ENCODE measurements at places on chromosomes 16 and 17. TPM values are rescaled to one million over a fixed set of nuclear protein-coding genes. Genes with fewer than 3 reads are reported as not detected.

DNA sequence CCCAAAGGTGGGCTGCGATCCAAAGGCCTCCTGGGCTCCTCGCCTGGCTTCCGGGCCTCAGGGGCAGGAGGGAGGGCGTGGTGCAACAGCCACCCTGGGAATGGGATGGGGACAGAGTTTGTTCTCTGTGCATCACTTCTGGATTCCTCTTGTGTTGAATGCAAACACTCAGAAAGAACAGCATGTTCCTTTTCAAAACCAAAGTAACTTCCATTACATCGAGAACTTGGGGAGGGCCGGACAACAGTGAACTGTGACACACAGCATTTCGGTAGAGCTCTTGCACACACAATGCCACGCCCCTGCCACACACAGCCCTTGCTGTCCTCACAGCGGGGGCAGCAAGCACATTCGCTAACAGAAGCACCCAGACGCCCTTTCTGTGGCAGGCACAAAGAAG lies 36.1 kb upstream of the FASN start:
- no peak overlapping the region for H3K4me3 ChIP-seq
- H3K36me3 ChIP-seq, result no peaks in the 10 kb centered on the region
- H3K27me3 ChIP-seq, result no peaks in the 10 kb centered on the region
- no peak for DNase-seq

- H3K27me3 ChIP-seq, result no peaks in the 10 kb centered on the region
- H3K36me3 ChIP-seq, result no peaks in the 10 kb centered on the region
- no peaks in the 10 kb centered on the region for H3K4me1 ChIP-seq
- H3K4me3 ChIP-seq, result no peak overlapping the region
- DNase-seq, result no peak
- H3K27ac ChIP-seq, result no peak overlapping the region
These were observed 55.2 kb downstream of the PRMT7 start for GRCh38 chr16:68366062-68366461.

DNA sequence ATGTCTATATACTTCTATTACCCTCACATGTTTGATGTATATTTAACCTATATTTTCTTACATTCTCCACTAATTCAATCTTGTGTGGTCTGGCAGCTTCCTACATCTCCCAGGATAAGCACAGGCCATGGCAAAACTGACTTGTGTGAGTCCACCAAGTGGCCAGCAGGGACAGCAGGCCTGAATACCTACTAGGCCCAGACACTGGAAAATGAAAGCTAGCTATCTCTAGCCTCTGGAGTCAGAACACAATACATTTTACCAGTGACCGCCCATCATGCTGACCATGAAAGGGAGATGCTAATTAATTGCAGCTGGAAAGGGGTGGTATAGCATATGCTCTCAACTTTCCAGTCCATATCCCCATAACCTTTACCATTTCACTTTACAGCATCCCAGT lies 132.3 kb downstream of the PCTP start:
- DNase-seq, result peak; percentile 43
- H3K4me1 ChIP-seq, result no peaks in the 10 kb centered on the region
- H3K27me3 ChIP-seq, result no peaks in the 10 kb centered on the region

GRCh38 chr16:78677181-78677731 lies 577.8 kb downstream of the WWOX start:
- no peaks in the 10 kb centered on the region for H3K4me1 ChIP-seq
- H3K27me3 ChIP-seq, result no peaks in the 10 kb centered on the region
- no peak for DNase-seq
- no peaks in the 10 kb centered on the region for H3K36me3 ChIP-seq
- no peak overlapping the region for H3K27ac ChIP-seq

- H3K4me3 ChIP-seq, result no peak overlapping the region
- H3K4me1 ChIP-seq, result peaks cover 3% of the 10 kb centered on the region
- no peaks in the 10 kb centered on the region for H3K36me3 ChIP-seq
- H3K27me3 ChIP-seq, result peaks cover 97% of the 10 kb centered on the region
- no peak overlapping the region for H3K27ac ChIP-seq
These were observed 8.1 kb upstream of the FOXF1 start for GRCh38 chr16:86501989-86502855.

DNA sequence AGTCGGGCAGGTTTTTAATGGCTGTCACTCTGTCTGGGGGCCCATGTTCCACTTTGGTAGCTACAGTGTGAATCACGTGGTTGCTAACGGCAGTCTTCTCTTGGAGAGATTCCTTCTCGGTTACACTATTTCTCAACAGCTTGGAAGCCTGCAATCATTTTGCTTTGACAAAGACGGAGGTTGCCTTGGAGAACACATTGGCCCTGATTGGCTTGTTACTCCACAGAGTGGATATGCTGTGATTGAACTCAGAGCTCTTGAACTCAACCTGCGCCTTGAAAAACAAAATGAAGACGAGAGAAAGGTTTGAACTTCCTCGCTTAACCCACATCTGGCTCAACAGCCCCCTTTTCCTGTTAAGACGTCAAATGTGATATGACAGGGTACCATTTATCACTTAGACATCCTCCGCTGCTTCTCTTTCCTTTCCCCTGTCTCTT lies 218.9 kb downstream of the MAF start:
- H3K4me3 ChIP-seq, result no peak overlapping the region
- no peak for DNase-seq
- H3K36me3 ChIP-seq, result peaks cover 7% of the 10 kb centered on the region
- no peaks in the 10 kb centered on the region for H3K27me3 ChIP-seq

GRCh38 chr16:81810894-81811538 lies 31.9 kb downstream of the PLCG2 start:
- H3K27ac ChIP-seq, result no peak overlapping the region
- H3K4me1 ChIP-seq, result peaks cover 5% of the 10 kb centered on the region
- H3K4me3 ChIP-seq, result no peak overlapping the region

GRCh38 chr17:2595716-2596115 lies 2.3 kb downstream of the PAFAH1B1 start:
- H3K27me3 ChIP-seq, result no peaks in the 10 kb centered on the region
- H3K4me3 ChIP-seq, result peak overlapping the region; percentile 87
- H3K36me3 ChIP-seq, result no peaks in the 10 kb centered on the region
- H3K4me1 ChIP-seq, result no peaks in the 10 kb centered on the region

DNA sequence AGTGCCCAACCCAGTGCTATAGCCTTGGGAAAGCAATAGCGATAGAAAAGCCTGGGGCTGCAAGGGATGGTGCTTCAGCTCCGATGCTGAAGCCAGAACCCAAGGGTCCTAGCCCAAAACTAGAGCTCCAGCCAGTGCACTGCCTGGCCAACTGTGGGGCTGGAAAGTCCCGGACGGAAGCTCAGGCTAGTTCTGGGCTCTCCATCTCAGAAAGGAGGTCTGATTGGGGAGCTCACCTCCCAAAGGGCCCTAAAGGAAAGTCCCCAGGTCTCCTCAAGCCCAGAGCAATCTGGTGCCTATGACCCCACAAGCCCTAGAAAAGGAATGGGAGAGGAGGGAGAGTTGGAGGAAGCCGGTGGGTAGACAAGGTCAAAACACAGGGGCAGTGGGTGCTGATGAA lies 2.0 kb upstream of the ABCC3 start:
- H3K4me1 ChIP-seq, result no peaks in the 10 kb centered on the region
- H3K27ac ChIP-seq, result no peak overlapping the region
- no peak overlapping the region for H3K4me3 ChIP-seq
- H3K27me3 ChIP-seq, result peaks cover 23% of the 10 kb centered on the region
- DNase-seq, result no peak
- H3K36me3 ChIP-seq, result no peaks in the 10 kb centered on the region

DNA sequence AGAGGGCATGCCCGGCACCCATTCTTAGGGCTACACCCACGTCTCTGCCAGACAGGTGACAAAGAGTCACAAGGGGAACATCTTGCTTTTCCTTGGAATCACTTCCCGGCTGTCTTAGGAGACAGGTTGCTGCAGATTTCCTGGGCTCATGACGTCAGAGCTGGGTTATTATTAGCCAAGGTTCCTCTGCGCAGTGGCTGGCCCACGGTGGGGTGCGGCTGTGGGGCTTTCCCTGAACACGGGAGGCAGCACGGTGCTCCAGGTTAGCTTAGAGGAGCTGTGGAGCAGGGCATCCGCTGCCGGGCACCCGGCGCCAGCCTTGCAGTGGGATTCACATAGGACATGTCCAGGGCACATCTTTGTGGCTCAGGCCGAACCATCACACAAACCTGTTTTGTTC lies 118.0 kb upstream of the PLCG2 start:
- H3K4me1 ChIP-seq, result peaks cover 2% of the 10 kb centered on the region
- H3K4me3 ChIP-seq, result no peak overlapping the region
- DNase-seq, result no peak
- peaks cover 8% of the 10 kb centered on the region for H3K36me3 ChIP-seq
- no peak overlapping the region for H3K27ac ChIP-seq
- H3K27me3 ChIP-seq, result no peaks in the 10 kb centered on the region

DNA sequence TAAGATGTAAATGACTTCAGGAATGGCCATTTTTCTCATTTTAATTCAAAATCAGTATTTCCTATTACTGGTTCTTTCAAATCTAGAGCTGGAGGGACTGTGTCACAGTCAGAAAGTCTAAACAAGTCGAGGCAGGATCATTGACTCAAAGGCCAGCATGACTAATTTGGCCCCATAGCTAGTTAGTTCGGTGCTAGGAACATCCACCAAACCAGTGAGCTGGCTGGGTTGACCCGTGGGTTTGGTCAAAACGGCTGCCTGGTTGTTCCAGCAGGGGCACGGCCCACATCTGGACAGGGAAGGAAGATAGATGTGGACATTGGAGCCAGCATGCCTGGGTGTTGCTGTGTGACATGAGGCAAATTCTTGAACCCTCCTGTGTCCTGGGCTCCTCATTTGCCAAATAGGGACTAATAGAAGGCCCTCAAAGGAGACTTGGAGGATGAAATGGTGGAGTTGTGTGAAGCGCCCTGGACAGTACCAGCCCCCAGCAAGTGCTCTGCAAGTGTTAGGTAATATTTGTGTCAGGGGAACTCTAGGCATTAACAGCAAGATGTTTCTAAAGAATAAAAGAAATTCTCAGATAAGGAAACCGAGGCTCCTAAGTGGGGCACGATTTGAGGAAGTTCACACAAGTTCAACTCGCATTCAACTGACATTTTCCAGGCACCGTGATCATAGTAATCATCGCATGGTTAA lies 46.2 kb downstream of the MEOX1 start:
- H3K27ac ChIP-seq, result no peak overlapping the region
- no peaks in the 10 kb centered on the region for H3K27me3 ChIP-seq
- H3K4me3 ChIP-seq, result no peak overlapping the region
- H3K4me1 ChIP-seq, result no peaks in the 10 kb centered on the region
- no peaks in the 10 kb centered on the region for H3K36me3 ChIP-seq
- DNase-seq, result no peak

DNA sequence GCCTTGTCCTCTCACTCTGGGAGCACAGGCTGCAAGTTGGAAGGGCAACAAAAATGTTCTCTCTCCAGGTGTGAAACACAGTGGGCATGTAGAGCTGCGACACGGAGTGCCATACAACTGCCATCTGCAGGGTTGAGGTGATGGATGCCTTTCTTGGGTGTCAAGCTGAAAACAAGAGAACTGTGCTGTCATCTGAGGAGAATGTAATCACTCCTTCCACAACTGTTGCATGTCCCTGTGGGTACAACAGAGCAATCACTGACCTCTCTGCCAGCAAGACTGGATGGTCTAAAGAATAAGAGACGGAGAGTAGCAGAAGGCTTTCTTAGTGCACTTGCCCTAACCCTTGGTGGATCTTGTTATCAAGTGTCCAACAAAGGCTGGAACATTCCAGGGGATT lies 29.2 kb downstream of the SLFN11 start:
- H3K36me3 ChIP-seq, result peaks cover 4% of the 10 kb centered on the region
- H3K4me1 ChIP-seq, result no peaks in the 10 kb centered on the region
- H3K4me3 ChIP-seq, result no peak overlapping the region
- H3K27me3 ChIP-seq, result peaks cover 24% of the 10 kb centered on the region
- DNase-seq, result no peak

DNA sequence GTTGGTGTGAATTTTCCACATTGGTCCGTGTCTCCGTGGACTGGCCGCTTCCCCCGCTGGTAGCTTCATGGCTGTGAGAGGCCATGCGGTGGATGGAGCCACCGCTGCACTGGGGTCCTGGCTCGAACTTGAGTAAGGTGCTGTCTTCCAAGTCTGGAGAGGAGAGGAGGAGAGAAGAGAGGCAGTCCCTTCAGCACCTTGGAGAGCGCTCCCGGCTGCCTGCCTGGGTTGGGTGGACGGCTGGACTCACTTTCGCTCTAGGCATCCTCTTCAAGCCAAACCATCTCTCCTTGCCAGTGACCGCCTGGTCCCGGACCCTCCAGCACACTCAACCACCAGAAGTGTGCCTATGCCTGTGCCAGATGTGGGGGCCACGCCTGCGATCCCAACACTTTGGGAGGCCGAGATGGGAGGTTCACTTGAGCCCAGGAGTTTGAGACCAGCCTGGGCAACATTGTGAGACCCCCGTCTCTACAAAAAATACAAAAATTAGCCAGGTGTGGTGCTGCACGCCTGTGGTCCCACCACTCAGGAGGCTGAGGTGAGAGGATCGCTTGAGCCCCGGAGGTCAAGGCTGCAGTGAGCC lies 6.2 kb downstream of the JPH3 start:
- no peak overlapping the region for H3K4me3 ChIP-seq
- peak; percentile 83 for DNase-seq
- peaks cover 19% of the 10 kb centered on the region for H3K36me3 ChIP-seq
- H3K4me1 ChIP-seq, result 0 out of 2 replicates have a peak, but pooled peaks cover 3% of the 10 kb centered on the region
- no peak overlapping the region for H3K27ac ChIP-seq

DNA sequence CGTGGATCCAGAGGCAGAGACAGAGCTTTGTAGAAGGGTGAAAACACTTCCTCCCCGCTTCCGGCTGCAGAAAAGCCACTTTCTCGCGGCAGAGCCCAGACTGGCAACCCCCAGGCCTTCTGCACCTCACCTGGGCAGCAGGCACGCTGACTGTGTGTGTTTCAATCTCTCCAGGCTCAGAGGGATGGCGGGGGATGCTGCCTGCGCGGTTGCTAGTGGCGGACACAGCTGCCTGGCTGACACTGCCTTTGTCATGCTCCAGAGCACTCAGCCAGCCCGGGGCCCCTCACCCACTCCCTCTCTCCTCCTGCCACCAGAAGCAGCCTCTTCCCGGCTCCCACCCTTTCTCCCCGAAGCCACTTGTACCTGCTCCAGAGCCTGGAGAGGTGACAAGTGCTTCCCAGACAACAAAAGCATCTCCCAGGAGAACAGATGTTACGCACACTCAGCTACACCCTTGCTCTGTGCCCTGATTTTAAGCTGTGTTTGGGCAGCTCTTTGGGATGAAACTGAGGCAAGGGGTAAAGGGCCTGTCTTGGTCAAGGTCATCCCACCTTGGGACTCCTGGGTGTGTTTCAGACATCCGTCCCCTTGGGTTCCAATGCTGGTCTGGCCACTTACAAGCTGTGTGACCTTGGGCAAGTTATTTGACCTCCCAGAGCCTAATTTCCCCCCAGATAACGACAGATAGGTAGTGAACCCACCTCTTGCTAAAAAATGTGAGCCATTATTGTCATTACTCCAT lies 9.2 kb upstream of the GLIS2 start:
- H3K4me1 ChIP-seq, result peaks cover 3% of the 10 kb centered on the region
- peak; percentile 64 for DNase-seq
- H3K4me3 ChIP-seq, result peak overlapping the region; percentile 94
- H3K27me3 ChIP-seq, result no peaks in the 10 kb centered on the region
- no peak overlapping the region for H3K27ac ChIP-seq

Gene OR4D1
- total RNA-seq, result 0.15 TPM

Gene TXNDC11
- total RNA-seq, result 12.2 TPM

Gene RHBDL3
- total RNA-seq, result 12.5 TPM

Gene FBXL16
- 9.6 TPM for total RNA-seq

Gene EVPLL
- total RNA-seq, result 0.61 TPM

Gene TSNAXIP1
- total RNA-seq, result 1.1 TPM

Gene SPATA32
- 0.81 TPM for total RNA-seq

Gene GUCY2D
- total RNA-seq, result 0.35 TPM

Gene FGF11
- 14.1 TPM for total RNA-seq

Gene CTDNEP1
- 141 TPM for total RNA-seq

Gene FMNL1
- 6.3 TPM for total RNA-seq

Gene KRT9
- not detected for total RNA-seq

Measured in H9 (cell line).